Jurkat, Clone E6-1 (cell line): ENCODE measurements at places on chromosomes 3 and 15.
A peak's percentile ranks its signal among the peaks of the same experiment; 100 is the strongest.

DNA sequence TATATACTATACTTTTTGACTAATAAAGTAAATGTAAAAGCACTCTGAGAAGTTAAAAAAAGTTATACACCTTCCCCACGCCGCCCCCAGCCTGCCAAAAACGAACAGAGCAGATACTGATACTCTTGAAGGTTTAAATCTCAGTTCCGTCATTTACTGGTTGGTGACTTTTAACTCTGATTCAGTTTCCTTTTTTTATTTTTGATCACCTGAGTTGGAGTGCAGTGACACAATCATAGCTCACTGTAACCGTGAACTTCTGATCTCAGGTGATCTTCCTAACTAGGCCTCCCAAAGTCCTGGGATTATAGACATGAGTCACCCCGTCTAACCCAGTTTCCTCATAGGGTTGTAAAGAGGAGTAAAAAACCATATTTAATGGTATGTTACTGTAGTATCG, 3.3 kb upstream of the TIPIN start:
- no peak for DNase-seq

- DNase-seq: peak; percentile 6
Measured at GRCh38 chr3:103295974-103296570, 861.3 kb downstream of the ZPLD1 start.

- DNase-seq: no peak
Measured at GRCh38 chr15:75134748-75135147, 66.9 kb upstream of the C15orf39 start.

- no peak for DNase-seq
Measured at GRCh38 chr15:93488296-93488713, 399.3 kb upstream of the RGMA start.

DNA sequence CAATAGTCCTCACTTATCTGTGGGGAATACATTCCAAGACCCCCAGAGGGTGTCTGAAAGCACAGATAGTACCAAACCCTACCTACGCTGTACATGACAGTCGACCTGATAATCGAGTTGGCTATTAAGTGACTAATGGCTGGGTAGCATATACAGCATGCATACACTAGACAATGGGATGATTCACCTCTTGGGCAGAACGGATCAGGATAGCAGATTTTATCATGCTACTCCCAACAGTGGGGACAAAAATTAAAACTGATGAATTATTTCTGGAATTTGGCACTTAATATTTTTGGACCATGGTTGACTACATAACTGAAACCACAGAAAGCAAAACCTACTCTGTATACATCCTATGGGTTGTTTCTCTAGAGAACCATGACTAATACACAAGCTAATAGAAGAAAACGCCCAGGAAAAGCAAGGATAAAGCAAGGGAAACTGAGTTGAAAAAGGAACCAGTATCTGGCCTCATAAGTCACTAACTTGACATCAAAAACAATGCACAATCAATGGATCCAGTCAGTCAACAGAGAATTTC, 15.5 kb downstream of the ATG3 start:
- no peak for DNase-seq

GRCh38 chr3:157046520-157046919, 113.4 kb downstream of the CCNL1 start:
- DNase-seq: no peak

DNA sequence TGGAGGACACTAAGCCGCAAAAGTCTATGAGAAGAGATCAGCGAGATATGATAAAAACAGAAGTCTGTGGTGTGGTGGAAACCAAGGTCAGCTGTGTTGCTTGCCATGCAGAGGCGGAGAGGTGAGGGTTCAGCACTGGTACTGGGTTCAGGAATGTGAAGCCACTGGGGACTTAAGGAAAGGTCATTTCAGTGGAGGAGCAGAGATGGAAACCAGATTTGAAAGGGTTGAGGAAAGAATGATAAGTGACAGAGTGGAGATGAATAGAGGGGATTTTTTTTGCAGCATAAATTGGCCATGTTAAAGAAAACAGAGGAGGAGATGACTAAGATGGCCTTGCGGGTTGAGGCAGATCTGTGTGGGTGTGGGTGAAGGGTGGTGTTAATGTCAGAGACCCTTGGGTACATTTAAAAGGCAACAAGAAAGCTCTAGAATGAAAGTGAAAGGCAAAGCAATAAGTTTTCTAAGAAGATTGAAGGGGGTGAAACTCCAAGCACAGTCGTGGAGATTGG, 265.5 kb downstream of the ADAMTSL3 start:
- no peak for DNase-seq
